ENCODE measurements at places on chromosomes 3 and 15. TPM values are rescaled to one million over a fixed set of nuclear protein-coding genes. Genes with fewer than 3 reads are reported as not detected.

- no peak overlapping the region for H3K27ac ChIP-seq
- DNase-seq = no peak
- H3K4me1 ChIP-seq = peaks cover 4% of the 10 kb centered on the region
- H3K36me3 ChIP-seq = no peaks in the 10 kb centered on the region
- H3K27me3 ChIP-seq = no peaks in the 10 kb centered on the region
Observed at GRCh38 chr15:72315706-72316370, 4.1 kb downstream of the CELF6 start.

The PROS1 gene
- 2.2 TPM for polyA plus RNA-seq

- H3K4me3 ChIP-seq = no peak overlapping the region
- H3K27ac ChIP-seq = no peak overlapping the region
- DNase-seq = no peak
- H3K27me3 ChIP-seq = no peaks in the 10 kb centered on the region
Observed at GRCh38 chr3:59854061-59854709, 804.4 kb upstream of the CFAP20DC start.

DNA sequence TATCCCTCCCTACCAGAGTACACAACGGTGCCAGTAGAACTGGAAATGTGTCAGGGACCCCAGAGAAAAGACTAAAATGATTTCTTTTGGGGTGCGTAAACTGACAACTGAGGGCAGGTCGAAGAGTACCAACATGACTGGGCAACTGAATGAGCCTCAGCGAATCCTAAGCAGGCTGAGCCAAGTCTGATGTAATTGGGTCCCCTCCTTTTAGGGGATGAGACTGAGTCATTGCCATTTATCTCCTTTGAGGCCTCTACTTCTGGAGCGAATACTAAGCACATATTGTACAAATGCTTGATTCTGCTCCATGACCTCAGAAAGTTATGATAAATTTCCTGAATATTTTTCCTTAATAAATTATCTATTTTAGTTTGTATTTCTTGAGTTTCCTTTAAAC is 17.3 kb upstream of the GPR156 start:
- H3K36me3 ChIP-seq = no peaks in the 10 kb centered on the region
- H3K4me3 ChIP-seq = no peak overlapping the region
- DNase-seq = peak; percentile 27
- peaks cover 7% of the 10 kb centered on the region for H3K27me3 ChIP-seq
- H3K27ac ChIP-seq = no peak overlapping the region
- no peaks in the 10 kb centered on the region for H3K4me1 ChIP-seq

The ZNF502 gene
- 2.4 TPM for polyA plus RNA-seq

DNA sequence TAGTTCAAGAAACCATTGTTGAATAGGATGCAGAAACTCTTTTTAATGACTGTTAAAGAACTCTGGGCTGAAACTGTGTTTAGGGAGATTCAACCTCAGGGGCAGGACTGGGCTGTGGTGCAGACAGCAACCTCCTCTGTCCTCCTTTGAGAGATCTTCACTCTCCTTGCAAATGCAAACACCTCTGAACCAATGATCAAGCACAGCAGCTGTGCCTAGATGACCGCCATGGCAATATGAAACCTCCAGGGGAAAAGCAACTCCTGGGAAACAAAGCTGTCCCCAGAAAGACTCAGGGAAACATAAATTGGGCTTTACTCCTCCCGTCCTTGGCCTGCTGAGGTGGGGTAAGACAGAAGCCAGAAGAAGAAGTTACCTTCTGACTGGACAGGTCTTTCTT is 52.6 kb downstream of the TBC1D2B start:
- H3K36me3 ChIP-seq = peaks cover 42% of the 10 kb centered on the region
- H3K4me1 ChIP-seq = peaks cover 38% of the 10 kb centered on the region
- no peak for DNase-seq
- peak overlapping the region; percentile 43 for H3K27ac ChIP-seq
- no peak overlapping the region for H3K4me3 ChIP-seq
- no peaks in the 10 kb centered on the region for H3K27me3 ChIP-seq

DNA sequence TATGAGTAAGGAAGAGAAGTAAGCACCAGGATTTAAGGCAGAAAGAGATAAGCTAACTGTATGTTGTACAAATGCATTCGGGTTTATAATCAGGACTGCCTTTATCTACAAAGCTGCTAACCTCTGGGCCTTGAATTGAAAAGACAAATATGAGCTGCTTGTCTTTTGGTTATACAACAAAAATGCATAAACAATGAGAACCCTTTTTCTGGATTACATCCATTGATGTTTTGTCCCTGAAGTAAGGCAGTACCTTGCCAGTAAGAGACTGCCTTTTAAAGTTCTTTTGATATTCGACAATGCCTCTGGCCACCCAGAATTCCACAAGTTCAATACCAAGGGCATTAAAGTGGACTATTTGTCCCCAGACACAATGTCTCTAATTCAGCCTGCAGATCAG is 280.7 kb downstream of the ZNF621 start:
- no peak for DNase-seq
- H3K36me3 ChIP-seq = no peaks in the 10 kb centered on the region
- H3K27ac ChIP-seq = no peak overlapping the region
- no peak overlapping the region for H3K4me3 ChIP-seq

The MINAR1 gene
- 0.25 TPM for polyA plus RNA-seq

The ROPN1 gene
- polyA plus RNA-seq = 0.15 TPM

DNA sequence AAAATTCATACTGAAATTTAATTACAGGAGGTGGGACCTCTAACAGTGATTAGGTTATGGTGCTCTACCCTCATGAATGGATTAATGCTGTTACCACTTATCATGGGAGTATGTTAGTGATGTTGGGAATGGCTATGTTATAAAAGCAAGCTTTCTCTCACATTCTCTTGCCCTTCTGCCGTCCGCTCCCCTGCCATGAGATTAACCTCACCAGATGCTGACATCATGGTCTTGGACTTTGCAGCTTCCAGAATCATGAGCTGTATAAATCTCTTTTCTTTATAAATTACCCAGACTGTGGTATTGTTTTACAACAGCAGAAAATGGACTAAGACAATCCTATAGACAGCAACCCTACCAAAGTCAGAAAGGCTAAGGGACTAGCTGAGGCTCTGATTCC is 884.8 kb downstream of the FHIT start:
- no peak overlapping the region for H3K4me3 ChIP-seq
- DNase-seq = no peak
- H3K27ac ChIP-seq = no peak overlapping the region
- no peaks in the 10 kb centered on the region for H3K27me3 ChIP-seq
- H3K4me1 ChIP-seq = no peaks in the 10 kb centered on the region

DNA sequence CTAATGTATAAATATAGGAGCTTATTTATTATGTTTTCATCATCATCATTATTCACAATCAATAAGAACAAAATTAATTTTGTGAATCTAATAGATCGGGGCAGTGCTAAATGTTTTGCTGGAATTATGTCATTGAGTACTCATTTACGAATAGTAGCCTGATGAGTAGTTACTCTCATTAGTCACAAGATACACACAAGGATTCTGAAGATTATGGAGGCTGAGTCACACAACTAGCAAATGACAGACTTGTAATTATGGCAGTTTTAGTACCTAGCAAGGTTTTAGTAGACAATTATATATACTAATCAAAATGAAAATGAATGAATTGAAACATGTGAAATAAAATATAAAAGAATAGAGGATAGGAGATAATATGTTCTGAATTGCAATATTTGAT is 954.2 kb downstream of the CADM2 start:
- no peaks in the 10 kb centered on the region for H3K27me3 ChIP-seq
- no peak overlapping the region for H3K27ac ChIP-seq

The RTP4 gene
- polyA plus RNA-seq = 13.6 TPM

DNA sequence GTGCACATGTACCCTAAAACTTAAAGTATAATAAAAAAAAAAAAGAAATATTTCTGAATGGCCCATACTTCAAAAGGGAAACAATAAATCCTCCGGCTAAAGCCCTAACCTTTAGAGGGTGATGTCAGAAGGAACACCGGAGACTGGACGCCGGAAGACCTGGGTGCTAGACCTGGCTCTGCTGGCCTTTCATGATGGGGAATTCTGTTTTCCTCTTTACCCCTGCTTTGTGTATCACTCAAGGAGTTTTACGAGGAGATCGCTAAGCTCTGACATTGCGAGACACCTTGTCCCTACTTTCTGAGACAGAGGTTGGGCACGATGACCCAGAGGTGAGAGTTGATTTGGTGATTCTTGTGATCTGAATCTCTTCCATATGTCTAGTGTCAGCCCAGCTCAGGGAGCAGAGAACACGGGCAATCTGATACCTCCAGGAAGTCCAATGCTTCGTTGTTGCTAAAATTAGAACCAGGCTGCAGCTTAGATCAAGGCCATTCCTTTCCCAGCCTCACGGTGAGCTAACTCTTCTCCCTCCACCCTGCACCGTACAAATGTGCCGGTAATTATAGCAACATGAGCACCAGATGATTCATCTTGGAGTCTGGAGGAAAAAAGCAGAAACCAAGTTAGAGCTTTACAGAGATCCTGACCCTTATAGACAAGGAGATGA is 42.0 kb upstream of the CFAP161 start:
- peak; percentile 69 for DNase-seq
- no peaks in the 10 kb centered on the region for H3K36me3 ChIP-seq
- no peak overlapping the region for H3K4me3 ChIP-seq
- H3K4me1 ChIP-seq = no peaks in the 10 kb centered on the region
- H3K27ac ChIP-seq = no peak overlapping the region
- H3K27me3 ChIP-seq = no peaks in the 10 kb centered on the region
